Peyer's patch (tissue), 4 donors: ENCODE measurements at places on chromosomes 6 and 20. TPM values are rescaled to one million over a fixed set of nuclear protein-coding genes. Genes with fewer than 3 reads are reported as not detected.

The C6orf141 gene
- total RNA-seq, result 8.6 TPM

The HDGFL1 gene
- total RNA-seq, result not detected

The CLDN20 gene
- total RNA-seq, result not detected

The SYCP2 gene
- total RNA-seq, result 35.5 TPM

The TRIM15 gene
- 80.3 TPM for total RNA-seq

The CDH26 gene
- 2.5 TPM for total RNA-seq

The C20orf141 gene
- total RNA-seq, result not detected

The OOEP gene
- total RNA-seq, result not detected

- H3K4me1 ChIP-seq, result no peaks in the 10 kb centered on the region
- no peak overlapping the region for H3K4me3 ChIP-seq
- no peaks in the 10 kb centered on the region for H3K27me3 ChIP-seq
- no peak overlapping the region for H3K27ac ChIP-seq
- DNase-seq, result no peak
- no peaks in the 10 kb centered on the region for H3K36me3 ChIP-seq
These were observed 34.3 kb upstream of the MLN start for GRCh38 chr6:33837971-33838665.

- no peaks in the 10 kb centered on the region for H3K27me3 ChIP-seq
- no peak overlapping the region for H3K27ac ChIP-seq
- H3K36me3 ChIP-seq, result no peaks in the 10 kb centered on the region
- H3K4me3 ChIP-seq, result no peak overlapping the region
- DNase-seq, result no peak
- no peaks in the 10 kb centered on the region for H3K4me1 ChIP-seq
These were observed 55.6 kb downstream of the BMP5 start for GRCh38 chr6:55819811-55820210.

DNA sequence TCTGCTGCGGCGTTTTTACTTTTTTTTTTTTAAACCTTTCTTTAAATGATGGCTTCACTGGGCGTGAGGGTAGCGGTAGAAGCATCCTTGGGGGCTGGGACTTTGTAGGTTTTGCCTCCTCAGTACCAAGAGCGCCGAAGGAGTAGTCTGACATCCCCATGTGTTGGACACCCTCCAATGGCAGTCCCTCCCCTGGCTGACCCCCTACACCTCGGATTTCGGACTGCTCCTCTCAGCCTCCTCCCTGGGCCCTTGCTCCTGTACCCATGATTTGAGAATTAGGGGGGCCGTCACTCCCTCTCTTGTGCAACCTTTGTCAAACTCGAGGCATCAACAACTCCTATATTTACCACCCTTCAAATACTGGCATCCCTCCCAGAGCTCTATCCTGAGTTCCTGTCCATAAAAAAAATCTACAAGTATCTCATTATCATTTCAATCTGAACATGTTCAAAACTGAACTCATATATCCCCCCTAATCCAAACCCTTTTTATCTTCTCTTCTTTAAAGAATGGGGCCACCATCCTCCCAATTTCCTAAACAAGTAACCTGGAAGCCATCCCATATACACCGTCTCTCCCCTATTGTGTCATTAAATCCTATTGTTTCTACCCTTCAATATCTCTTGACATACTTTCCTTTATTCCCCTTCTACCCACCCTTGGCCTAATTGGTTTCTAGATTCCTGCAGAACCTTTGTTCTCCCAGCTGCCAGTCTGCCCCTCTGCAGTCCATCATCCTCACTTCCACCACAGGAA is 1.2 kb upstream of the ARFGEF3 start:
- no peaks in the 10 kb centered on the region for H3K36me3 ChIP-seq
- no peak for DNase-seq
- no peak overlapping the region for H3K27ac ChIP-seq
- H3K4me3 ChIP-seq, result no peak overlapping the region
- peaks cover 7% of the 10 kb centered on the region for H3K4me1 ChIP-seq
- no peaks in the 10 kb centered on the region for H3K27me3 ChIP-seq

GRCh38 chr20:23153696-23154341 is 67.7 kb upstream of the CD93 start:
- H3K4me1 ChIP-seq, result peaks cover 10% of the 10 kb centered on the region
- no peak overlapping the region for H3K4me3 ChIP-seq
- no peaks in the 10 kb centered on the region for H3K36me3 ChIP-seq
- H3K27ac ChIP-seq, result no peak overlapping the region

DNA sequence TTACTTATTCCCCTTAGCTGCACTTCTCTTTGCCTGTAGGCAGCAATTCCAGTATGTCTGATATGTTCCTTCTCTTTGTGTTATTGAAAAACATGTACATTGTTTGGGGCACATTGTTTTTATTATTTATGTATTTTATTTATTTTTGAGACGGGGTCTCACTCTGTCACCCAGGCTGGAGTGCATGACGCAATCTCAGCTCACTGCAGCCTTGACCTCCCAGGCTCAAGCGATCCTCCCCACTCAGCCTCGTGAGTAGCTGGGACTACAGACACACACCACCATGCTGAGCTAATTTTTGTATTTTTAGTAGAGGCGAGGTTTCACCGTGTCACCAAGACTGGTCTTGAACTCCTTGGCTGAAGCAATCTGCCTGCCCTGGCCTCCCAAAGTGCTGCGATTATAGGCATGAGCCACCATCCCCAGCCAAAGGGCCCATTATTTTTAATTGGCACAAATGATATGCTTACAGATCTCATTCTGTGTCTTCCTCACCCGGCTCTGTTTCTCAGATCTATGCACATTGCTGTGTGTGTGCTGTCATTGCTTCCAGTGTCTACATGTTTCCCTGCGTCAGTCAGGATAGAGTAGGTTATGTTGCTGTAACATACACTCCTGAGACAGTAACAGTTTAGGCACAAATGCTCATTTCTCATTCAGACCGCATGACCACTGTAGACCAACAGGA is 54.1 kb upstream of the NELFCD start:
- H3K4me1 ChIP-seq, result no peaks in the 10 kb centered on the region
- H3K4me3 ChIP-seq, result no peak overlapping the region
- no peaks in the 10 kb centered on the region for H3K27me3 ChIP-seq
- no peak for DNase-seq

DNA sequence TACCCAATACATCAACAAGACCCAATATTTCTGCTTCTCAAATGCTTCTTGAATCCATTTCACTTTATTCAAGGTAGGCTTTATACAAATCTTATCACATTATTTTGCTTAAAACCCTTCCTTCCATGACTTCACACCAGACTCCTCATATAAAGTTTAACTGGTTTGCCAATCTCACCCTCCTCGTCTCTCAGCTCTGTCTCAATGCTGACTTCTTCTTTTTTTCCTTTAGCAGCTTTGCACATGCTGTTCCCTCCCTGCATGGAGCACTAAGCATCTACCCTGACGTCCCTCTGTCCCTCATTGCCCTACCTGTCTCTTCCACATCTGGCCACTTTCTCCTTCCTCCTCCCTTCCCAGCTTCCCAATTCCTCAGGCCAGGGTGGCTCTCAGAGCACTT is 31.4 kb downstream of the KCNK17 start:
- H3K27me3 ChIP-seq, result no peaks in the 10 kb centered on the region
- no peak overlapping the region for H3K4me3 ChIP-seq
- no peak for DNase-seq
- no peaks in the 10 kb centered on the region for H3K36me3 ChIP-seq
